CD4-positive, alpha-beta T cell treated with Interleukin-1 beta for 1 hour (primary cell): ENCODE measurements at places on chromosomes 7 and 10.

DNA sequence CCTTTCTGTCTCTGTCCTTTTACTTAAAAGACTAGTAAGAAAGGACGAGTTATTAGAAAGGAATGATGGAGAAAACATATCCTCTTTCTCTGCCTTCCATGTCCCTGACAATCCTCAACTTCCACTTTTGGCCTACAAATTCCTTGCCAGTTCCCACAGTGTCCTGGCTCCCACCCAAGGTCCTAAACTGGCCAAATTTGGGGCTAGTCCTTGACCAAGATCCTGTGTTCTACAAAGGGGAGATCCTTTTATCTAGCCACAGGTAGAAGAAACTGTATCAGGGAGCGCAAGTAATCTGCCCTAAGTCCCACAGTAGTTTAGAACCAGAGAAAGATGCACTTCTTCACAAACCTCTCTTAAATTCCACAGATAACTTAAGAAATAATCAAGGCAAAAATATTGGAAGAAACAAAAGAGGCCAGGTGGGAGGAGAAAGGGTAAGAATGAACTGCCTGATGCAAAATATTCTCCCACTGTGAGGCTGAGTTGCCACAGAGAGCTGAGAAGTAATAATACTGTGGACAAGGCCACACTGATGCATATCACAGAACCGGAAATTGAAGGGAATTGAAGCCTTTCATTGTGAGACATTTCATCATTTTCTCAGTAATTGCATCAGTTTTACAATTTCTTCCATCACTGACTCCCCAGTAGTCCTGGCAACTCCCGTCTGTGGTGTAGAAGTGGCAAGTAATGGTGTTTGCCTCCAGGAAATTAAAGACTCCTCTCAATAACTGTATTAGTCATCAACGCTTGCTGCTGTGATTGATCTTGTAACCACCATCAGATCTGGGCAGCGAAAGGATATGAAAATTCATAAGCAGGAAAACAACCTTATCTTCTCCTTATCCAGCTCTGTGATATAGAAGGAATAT lies 47.2 kb downstream of the DNAJC12 start:
- DNase-seq = no peak

DNA sequence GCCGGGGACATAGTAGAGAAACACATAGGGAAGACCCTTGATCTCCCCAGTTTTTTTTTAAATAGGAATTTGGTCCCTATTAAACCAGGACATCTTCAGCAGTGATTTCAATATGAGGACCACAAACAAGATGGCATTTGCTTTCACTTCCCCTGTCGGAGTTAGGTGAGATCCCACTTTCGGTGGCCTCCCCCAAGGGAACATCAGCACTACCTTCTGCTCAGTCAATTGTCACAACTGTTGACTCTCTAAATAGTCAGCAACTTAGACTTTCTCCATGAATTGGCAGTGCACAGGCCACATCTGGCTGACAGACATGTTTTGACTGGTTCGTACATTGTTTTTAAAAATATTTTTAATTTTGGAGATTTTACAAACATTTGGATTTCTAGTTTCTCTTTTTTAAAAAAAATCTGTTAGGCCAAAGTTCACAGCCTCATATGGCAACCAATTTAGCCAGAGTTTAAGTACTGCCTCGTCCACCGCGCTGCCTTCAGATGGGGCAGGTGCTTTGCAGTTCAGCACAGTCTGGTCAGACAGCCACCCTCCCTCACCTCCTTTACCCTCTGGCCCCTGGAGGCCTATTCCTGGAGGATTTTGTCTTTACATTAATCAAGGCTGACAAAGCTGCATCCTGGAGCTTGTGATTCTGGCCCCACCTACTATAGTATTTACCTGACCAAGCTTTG lies 139.2 kb upstream of the PRR15 start:
- DNase-seq = no peak

GRCh38 chr7:1708596-1709251 lies 38.6 kb downstream of the ELFN1 start:
- no peak for DNase-seq

- DNase-seq = no peak
Measured at GRCh38 chr7:55518836-55519235, 53.5 kb downstream of the VOPP1 start.
